Activated CD8-positive, alpha-beta memory T cell treated with anti-CD3 and anti-CD28 coated beads for 24 hours (primary cell): ENCODE measurements at places on chromosomes 7 and 10.

- DNase-seq, result no peak
Observed at GRCh38 chr7:116340943-116341907, 130.9 kb downstream of the TES start.

DNA sequence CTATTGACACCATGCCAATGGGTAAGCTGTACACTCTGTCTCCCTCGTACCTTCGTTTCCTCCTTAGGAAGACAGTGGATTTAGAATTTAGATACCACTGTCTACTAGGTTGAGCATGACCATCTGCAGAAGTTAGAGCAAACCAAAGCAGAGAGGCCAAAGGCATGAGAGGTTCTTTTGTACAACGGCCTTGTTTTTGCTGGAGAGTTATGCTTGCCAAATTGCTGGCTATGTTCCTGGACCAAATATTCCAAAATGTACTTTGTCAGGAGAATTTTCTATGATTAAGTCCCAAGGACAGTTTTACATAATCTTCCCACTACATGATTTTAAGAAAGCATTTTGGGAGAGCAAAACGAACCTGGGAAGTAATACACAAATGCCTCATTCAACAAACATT is 47.9 kb upstream of the PLCE1 start:
- no peak for DNase-seq

DNA sequence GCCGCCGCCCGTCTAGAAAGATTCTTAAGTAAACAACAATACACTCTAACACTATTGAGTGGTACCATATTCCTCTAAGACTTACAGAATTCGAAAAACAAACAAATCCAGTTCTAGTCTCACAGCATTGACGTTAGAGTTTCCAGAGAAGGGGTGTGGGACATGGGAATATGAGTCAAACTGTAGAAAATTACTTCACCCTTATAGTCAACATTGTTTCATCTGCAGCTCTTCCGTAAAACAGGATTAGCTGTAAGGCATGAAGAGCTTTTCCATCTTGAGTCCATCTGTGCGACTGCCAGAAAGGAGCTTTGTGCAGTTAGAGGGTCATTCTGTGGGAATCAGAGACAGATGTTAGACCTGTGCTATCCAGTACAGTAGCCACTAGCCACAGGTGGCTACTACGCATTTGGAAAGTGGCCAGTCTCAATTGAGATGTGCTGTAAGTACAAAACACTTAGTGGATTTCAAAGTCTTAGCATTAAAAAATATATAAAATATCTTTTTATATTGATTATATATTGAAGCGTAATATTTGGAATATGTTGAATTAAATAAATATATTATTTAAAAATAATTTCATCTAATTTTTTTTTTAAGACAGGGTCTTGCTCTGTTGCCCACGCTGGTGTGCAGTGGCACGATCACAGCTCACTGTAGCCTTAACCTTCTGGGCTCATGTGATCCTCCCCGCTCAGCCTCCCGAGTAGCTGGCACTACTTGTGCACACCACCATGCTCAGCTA is 79.8 kb upstream of the MPP7 start:
- no peak for DNase-seq

DNA sequence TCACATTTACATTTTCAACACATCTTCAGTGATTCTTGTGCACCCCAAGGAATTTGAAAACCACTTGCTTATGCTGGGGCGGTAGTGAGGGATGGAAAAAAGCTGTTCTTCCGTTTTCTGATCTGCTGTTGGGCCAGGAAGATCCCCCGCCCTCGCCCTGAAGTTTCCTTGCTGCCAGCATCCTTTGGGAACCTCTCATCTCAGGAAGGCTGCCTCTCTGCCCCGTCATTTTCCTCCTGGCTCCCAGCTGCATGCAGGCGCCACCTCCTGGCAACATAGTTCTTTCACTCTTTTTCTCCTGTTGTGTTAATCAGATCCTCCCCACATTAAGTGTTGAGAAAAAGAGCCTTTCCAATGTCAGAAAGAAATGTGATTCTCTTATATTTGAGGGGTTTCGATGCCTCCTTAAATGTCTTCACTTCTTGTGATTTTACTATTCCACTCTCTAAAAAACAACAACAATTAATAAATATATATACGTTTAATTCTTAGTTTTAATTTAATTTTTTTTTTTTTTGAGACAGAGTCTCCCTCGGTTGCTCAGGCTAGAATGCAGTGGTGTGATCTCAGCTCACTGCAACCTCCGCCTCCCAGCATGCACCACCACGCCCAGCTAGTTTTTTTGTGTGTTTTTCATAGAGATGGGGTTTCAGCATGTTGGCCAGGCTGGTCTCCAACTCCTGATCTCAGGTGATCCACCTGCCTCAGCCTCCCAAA is 122.9 kb downstream of the RALA start:
- DNase-seq, result peak; percentile 76

DNA sequence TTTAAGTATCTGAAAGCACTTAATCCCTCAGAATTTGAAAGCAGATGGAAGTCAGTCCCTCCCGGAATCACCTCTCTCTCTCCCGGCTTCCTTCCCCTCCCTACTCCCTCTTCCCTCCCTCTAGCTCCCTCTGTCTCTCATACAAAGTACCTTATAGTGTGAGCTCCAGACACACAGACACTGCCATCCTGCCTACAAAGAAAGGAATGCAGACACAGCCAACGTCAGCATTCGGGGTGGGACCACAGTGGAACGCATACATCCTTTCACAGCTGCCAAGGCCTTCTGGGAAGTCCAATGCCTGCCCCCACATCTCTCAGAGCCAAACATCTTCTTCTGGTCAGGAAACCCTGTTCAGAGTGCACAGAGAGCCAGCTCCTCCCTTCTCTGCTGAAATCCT is 9.3 kb downstream of the NOD1 start:
- DNase-seq, result no peak

DNA sequence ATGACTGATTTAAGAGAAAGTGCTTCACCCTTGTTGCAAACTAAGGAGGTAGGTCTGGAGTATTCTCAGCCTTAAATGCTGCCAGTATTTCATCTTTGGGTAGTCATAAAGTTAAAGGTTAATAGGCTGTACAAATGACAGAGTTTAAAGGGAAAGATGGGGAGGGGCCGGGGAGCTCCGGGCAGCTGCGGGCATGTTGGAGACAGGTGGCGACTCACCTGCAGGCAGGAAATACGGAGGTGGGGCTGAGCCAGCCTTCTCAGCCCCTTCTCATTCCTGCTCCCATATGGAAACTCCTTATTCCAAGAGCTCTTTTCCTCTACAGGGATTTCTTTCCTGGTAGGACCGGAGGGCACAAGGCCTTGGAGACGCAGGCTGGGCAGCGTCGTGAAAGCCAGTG is 31.8 kb upstream of the HMX3 start:
- DNase-seq, result no peak

GRCh38 chr10:86665218-86665607 is 3.1 kb upstream of the LDB3 start:
- no peak for DNase-seq

DNA sequence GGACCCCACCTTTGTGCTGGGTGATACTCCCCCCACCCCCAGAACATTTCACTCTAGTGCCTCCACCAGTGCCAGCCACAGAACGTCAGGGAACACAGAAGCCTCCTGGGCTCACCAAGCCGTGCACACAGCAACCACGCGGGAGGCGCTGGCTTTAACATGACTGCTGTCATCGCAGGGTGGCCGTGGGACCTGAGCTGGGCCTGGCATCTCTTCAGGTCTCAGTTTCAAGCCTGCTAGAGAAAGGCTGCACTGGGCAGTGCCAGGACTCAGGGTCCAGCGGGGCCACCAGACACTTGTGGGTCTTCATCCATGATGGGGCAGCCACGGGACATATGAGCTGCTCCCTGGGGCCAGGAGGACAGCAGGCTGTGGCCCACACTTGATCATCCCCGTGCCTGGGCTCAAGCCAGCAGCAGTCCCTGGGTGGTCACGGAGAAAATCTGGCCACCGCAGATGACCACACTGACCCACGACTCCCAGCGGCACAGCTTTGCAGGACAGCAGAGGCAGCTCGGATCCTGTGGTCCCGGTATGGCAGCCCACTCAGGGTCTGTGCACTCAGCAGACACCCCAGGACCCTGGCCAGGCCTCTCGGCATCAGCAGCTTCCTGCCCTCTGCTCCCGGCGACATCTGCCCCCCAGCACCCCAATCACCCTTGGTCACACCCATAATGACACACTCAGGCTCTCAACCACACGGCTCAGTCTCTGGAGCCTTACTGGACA is 44.2 kb downstream of the CAMK2B start:
- DNase-seq, result peak; percentile 47

- no peak for DNase-seq
Observed at GRCh38 chr10:79447911-79448731, 2.7 kb upstream of the ZCCHC24 start.

DNA sequence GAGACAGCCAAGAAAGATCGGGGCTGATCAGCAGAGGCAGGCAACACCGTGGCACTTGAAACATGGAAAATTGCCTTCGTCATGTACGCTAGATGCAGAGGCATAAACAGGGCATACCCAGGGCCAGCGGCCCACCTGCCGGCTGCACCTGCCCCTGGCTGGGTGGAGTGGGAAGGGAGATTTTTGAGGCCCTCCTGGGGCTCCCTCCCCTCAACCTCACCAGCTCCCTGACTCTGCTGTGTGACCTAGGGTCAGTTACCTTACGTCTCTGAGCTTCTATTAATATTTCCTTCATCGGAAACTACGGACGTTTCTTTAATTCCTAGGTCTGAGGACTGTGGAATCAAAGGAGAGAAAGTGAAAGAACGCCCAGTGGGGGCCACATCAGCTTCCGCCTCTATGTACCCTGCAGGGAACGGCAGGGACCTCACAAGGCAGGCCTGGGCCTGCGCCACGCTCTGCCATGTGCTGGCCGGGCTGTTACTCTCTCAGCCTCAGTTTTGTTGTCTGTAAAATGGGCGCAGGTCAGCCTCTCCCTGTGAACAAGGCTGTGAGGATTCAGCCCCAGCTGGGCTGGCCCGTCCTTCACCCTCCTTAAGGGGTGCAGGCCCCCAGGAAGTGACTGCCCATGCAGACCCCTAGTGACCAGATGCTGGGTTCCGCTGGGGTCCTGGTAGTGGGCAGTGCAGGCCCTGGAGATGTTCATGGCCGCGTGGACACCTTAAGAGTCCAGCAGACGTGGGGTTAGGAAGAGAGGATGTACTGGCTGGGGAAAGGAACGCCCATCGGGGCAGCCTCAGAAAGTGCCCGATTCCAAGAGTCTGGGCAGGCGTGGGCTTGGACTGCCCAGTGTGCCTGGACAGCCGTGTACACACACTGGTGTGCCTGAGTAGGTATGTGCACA is 22.7 kb downstream of the ELFN1 start:
- DNase-seq, result peak; percentile 51
